ENCODE measurements at places on chromosomes 11 and 22.

- no peak for DNase-seq
Observed at GRCh38 chr11:13140028-13140870, 131.1 kb downstream of the RASSF10 start.

GRCh38 chr11:104093426-104094280 lies 57.2 kb downstream of the DDI1 start:
- DNase-seq: no peak

DNA sequence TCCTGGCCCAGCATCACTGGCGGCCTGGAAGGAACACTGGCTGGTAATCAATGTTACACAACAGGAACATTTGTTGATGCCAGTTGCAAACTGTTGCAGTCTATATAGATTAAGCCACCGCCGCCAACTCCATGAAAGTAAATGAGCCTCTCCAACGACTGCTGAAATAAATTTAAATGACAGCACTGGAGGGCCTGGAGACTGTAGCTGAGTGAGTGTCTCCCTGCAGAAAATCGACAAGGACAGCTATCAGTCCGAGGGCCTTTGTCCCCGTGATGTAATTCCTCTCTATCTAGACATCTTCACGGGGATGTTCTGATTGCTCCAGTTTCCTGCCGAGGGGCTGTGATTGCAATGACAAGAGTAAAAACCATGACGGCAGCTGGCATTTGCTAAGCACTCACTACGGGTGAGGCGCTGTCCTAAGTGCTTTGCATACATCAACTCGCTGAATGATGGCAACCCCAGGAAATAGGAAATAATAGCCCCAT lies 120.4 kb downstream of the SEZ6L start:
- DNase-seq: no peak

DNA sequence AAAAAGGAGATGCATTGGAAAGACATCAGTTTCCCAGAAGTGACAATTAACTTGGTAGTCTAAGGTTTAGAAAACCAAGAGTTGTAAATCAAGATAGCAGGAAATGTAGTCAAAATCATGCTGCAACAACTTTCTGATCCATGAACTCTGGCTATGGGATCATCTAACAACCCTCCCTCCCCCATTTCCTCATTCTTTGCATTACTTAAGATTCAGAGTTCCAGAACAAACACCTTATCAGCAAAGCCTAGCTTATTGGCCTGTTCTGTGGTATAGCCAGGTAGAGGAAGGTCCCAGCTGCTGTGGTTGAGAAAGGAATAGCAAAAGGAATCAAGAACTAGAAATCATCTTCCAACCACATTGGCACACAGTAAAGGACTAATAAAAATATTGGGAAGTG lies 651.1 kb downstream of the METTL15 start:
- no peak for DNase-seq

GRCh38 chr11:61901397-61901796 lies 10.1 kb upstream of the FADS3 start:
- DNase-seq: no peak

DNA sequence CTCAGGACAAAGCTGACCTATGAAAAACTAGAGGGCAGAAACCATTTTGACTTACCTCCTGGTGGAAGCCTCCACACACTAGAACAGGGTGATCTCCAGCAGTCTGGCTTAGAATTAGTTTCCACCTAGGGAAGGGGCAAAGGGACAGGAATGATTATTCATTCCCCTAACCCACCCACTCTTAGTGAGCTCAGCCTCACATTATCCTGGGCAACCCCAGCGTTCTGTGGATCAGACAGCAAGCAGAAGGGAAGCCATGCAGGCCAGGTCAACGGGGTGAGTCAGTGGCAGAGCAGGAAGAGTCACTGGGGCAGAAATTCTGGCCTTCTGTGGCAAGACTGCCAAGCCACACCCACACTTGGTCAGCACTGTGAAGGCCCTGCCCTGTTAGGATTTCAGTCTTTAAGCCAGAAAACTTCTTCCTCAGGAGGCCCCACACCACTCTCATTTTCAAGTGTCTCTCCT lies 10.5 kb downstream of the NUMA1 start:
- DNase-seq: peak; percentile 95

DNA sequence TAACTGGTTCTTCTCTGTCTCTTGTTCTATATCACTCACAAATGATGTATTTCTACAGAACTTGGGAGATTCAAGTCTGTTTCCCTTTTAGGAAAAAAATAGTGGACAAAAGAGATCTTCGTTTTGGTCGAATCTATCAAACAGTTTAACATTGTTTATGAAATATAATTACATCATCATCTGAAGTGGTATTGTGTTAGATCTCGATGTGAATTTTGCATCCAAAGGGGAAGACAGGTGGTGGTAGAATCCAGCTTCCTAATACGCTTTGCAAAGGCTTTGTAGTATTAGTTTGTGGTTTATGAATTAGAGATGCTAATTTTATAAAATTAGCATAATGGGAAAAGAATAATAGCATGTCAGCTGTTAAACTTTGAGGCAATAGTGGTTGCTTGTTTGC lies 3.4 kb downstream of the SIK2 start:
- DNase-seq: no peak

- DNase-seq: no peak
Observed at GRCh38 chr11:102981324-102981910, 25.9 kb upstream of the MMP13 start.

DNA sequence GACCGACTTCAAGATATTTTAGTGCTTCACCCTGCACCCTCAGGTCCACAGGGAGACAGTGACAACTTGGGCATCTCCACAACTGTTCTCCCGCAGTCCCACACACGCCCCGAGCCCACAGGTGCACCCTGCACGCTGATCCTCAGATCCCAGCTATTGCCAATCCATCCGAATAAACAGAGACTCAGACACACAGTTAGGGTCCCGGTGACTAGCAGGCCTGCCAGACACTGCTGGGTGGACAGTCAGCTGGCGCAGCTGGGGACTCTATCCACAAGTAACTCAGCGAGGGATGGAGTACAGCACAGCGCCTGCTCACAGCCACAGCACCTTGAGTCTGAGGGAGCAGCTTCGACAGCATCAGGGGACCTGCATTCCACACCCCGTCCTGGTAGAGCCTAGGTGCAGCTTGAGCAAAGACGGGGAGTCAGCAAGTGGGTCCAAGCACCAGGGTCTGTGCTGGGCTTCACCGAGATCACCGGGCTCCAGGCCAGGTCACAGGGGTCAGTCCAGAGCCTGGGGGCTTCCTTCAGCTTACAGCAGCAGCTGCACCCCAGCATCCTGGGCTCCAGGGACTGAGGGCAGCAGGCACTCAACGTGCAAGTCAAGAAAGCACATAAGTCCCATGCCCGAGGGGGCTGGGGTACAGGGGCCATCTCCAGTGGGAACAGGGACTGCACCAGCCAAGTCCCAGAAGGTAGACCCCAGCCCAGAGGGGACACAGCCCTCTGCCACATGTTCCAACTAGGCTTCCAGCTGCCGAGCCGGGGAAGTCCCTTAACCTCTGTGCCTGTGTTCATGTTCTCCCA lies 7.6 kb downstream of the RPL3 start:
- DNase-seq: peak; percentile 66

GRCh38 chr11:78414321-78415051 lies 3.1 kb downstream of the GAB2 start:
- peak; percentile 48 for DNase-seq

GRCh38 chr11:61654397-61654829 lies 25.8 kb upstream of the DAGLA start:
- no peak for DNase-seq

GRCh38 chr11:118666371-118666770 lies 13.1 kb downstream of the TREH start:
- no peak for DNase-seq

DNA sequence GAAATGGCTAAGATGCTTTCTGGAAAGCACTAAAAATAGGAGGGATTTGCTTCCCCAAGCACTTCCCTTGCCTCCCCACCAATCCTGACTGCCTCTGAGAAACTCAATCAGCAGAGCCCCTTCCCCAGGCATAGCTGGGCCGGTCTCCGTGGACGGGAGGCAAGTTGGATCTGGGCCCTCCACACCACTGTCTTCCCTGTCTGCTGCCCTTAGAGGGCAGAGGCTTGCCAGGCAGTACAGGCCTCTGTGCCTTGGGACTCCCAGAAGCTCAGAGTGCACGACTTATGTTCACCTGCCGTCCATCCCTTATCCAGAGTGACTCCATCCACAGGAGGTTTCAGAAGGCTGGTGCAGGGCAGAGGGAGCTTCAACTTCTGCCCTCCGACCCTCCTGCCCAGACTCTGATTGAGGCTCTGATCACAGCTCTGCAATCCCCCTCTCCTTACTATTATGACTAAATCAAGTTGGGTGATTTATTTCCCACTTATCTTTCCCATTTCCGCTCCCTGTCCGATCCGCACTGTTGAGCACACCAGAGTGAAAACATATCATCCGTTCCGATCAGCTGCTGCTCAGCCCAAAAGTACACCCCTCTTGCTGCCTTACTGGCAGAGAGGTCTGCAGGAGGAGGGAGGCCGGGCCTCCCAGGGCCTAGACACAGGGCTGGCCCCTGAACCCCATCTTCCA lies 71.8 kb downstream of the DSCAML1 start:
- no peak for DNase-seq

GRCh38 chr22:24423519-24424000 lies 3.8 kb upstream of the ADORA2A start:
- DNase-seq: no peak

DNA sequence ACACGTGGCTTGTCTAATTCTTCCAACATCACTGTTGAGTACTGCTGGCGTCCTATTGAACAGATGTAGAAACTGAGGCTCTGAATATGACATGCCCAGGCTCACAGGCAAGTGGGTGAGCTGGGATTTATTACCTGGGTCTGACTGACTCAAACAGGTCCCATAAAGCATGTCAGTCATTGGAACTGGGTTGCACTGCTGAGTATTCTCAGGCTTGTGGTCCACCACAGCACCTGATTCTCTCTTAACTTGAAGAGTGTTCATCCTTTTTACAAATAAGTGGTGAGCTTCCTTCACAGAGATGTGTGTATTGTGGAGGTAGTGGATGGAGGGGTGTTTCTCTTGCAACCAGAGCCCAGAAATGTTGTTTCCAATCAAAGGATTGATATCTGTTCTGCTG lies 44.5 kb downstream of the SC5D start:
- no peak for DNase-seq

DNA sequence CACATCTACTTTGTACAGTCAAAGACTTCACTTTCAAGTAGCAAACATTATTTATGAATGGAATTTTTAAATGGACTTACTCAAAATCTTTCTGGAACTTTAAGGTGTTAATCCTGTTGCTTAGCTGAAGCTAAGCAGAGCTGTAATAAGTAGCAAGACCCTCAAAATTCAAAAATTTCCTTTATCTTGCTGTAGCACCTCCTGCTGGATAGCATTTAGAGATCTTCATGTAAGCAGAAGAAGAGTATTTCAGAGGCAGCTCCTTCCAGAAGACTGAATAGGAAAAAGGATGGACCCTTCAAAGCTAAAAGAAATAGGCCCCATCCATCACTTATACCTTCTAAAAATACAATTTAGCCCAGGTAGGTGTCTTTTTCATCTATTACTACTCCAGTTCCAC lies 3.4 kb downstream of the PHF21A start:
- DNase-seq: peak; percentile 67

- no peak for DNase-seq
Observed at GRCh38 chr22:29298641-29299040, 7.8 kb upstream of the GAS2L1 start.

GRCh38 chr11:105718641-105719040 lies 108.8 kb downstream of the GRIA4 start:
- DNase-seq: no peak

DNA sequence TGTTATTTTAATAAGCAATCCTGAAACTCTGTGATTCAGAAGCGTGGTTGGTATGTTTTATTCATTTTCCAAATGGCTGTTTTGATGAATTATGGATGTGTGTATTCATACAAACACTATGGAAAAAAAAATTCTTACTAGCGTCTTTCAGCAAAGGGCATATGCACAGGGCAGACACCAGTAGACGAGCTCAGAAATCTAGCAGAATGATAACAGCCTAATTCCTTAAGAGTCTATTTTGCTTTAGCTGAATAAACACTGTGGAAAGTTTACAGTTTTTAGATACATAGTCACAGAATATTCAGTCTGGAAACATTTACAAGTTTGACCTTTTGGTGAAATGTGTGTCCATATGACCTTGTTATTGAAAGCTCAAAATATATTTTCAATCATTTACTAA lies 418.8 kb upstream of the LUZP2 start:
- no peak for DNase-seq

- no peak for DNase-seq
Observed at GRCh38 chr22:22047776-22048175, 65.2 kb upstream of the TOP3B start.

- no peak for DNase-seq
Observed at GRCh38 chr22:28942333-28942732, 59.0 kb downstream of the ZNRF3 start.

DNA sequence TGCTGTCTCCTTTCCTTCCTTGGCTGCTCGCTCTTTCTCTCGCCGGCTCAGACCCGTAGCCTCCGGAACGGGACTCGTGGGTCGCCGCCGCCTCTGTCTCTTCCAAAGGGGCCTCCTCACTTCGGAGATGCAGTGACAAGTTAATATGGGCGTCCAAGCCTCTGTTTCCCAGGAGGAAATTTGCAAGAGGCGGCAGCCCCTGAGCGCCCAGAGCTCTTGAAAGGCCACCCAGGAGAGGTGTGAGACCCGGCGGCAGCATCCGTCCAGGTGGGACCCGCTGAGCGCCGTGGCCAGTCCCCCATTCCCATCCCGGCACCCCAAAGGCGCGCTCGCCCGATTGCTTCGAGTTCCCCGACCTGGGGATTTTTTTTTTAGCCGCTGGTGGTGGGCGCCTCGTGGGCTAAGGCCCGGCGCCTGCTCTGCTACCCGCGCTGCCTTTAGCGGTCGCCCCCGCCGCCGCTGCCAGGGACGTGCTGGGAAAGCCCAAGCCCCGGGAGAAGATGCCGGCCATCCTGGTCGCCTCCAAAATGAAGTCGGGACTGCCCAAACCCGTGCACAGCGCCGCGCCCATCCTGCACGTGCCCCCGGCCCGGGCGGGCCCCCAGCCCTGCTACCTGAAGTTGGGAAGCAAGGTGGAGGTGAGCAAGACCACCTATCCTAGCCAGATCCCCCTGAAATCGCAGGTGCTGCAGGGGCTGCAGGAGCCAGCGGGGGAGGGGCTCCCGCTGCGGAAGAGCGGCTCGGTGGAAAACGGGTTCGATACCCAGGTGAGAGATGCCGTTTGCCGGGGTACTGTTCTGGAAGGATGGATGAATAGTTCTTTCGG lies 772 bp downstream of the NAV2 start:
- no peak for DNase-seq

GRCh38 chr11:65498042-65498726 lies 661 bp upstream of the MALAT1 start:
- peak; percentile 74 for DNase-seq

GRCh38 chr11:44701276-44701675 lies 25.5 kb upstream of the TSPAN18 start:
- DNase-seq: no peak

DNA sequence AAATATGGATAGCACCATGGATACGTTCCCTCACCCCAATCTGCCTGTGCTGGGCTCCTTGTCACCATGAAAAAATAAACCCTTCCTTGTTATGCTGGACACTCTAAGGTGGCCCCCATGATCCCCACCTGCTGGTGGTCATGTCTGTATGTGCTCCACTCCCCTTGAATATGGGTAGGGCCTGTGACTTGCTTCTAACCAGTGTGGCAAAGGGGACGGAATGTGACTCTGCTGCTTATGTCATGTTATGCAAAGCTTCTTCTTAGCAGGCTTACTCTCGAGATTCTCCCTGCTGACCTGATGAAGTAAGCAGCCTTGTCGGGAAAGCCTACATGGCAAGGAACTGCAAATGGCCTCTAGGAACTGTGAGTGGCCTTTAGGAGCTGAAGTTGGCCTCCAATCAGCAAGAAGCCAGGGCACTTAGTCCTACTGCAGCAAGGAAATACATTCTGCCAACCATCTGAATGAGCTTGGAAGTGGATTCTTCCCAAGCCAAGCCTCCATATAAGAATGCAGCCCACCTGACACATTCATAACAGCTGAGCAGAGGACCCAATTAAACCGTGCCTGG lies 159.9 kb downstream of the CCDC34 start:
- DNase-seq: no peak

Data from RKO (cell line).